ENCODE measurements at places on chromosomes 2 and 18. TPM values are rescaled to one million over a fixed set of nuclear protein-coding genes. Genes with fewer than 3 reads are reported as not detected.

The TLX2 gene
- total RNA-seq, result 0.56 TPM

GRCh38 chr2:205865905-205866441 lies 183.7 kb downstream of the NRP2 start:
- no peak for DNase-seq

DNA sequence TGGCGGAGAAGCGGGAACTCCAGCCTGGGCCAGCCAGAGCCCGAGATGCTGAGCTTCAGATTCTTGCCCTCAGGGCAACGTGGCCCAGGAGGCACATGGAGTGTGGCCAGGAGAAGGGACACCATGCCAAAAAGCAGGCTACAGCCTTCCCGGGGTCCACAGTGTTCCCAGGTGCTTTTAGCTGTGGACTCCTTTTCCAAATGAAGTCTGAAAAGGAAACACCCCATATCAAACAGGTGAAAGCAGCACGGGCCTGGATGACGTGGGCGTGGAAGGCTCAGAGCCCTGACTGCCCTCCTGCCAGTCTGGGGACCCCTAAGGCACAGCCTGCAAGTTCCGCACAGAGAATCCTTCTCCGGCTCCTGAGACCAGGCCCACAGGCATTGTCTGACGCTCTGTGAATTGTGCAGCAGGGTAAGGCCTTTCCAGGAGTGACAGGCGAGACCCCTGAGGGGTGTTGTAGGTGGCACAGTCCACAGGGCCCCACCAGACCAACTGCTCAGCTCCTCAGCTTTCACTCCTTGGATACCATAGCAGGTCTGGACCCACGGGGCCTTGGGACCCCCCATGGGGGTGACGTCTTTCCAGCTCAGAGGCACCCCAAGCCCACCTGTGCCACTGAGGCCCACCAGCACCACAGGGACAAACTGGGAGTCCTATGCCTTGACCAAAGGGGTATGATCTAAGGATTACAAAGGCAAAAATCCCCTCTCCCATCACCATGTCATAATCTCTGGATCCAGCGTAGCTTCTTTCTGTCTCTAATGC lies 69.6 kb upstream of the RAB6C start:
- no peak for DNase-seq

The EVA1A gene
- 0.87 TPM for total RNA-seq

DNA sequence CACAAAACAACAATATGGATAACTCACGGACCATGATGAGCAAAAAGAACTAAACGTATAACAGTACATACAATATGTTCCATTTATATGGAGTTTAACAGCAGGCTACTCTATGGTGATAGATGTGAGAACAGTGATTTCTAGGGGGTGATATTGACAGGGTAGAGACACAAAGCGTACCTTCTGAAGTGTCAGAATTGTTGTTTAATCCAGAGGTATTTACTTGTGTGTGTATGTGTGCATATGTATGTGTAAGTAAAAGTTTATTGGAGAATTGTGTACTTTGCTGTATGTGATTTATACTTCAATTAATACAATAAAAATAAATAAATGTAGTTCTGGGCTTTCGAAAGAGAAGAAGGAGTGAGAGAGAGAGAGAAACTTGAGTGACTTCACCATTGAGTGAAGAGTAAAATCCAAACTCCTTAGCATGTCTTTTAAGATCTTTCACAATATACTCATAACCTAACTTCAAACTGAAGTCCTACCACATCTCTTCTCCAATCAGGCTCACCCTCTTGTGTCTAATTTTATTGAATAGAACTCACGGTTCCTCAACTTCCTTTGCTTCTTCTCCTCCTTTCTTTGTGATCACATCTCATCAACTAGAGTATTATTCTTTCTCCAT lies 126.0 kb upstream of the KLF7 start:
- no peak for DNase-seq

The SPP2 gene
- not detected for total RNA-seq

The PROC gene
- total RNA-seq, result 2.9 TPM

GRCh38 chr18:47830772-47831171 lies 99.7 kb downstream of the SMAD2 start:
- DNase-seq, result no peak

The ERMN gene
- 0.11 TPM for total RNA-seq

The ST3GAL5 gene
- total RNA-seq, result 2.9 TPM

The LCT gene
- 0.27 TPM for total RNA-seq

The CDK15 gene
- total RNA-seq, result 1.4 TPM

DNA sequence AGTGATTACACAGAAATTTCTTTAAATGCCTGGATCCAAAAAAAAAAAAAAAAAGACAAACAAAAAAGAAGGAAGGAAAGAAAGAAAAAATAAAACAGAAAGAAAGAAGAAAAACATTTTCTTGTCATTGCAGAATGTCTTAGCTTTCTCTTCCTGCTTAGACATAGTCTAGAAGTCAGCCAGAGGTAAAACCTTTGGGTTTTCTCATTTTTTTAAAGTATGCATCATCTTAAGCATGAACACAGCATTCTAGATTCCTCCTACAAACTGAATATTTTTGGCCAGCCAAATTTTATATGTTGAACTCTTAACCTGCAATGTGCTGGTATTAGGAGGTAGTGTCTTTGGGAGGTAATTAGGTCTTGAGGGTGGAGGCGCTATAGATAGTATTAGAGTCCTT lies 243.9 kb downstream of the TRIB2 start:
- DNase-seq, result no peak

All from left colon (tissue), 2 donors.